GM12864 (cell line): ENCODE measurements at places on chromosomes 13 and 19.

- no peak for DNase-seq
Observed at GRCh38 chr13:69300131-69300530, 807.5 kb upstream of the ATXN8OS start.

GRCh38 chr19:17076543-17076991, 990 bp downstream of the MYO9B start:
- no peak for DNase-seq

DNA sequence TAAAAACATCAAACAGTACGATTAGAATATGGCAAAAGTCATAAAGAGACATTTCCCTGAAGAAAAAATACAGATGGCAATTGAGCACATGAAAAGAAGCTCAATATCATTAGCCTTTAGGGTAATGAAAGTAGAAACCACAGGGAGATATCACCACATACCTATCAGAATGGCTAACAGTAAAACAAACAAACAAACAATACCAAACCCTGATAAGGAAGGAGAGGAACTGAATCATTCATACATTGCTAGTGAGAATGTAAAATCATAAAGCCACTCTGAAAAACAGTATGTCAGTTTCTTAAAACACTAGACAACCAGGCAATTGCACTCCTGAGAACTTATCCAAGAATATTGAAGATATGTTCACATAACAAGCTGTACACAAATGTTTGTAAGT, 1342.5 kb upstream of the SLC10A2 start:
- DNase-seq = no peak

DNA sequence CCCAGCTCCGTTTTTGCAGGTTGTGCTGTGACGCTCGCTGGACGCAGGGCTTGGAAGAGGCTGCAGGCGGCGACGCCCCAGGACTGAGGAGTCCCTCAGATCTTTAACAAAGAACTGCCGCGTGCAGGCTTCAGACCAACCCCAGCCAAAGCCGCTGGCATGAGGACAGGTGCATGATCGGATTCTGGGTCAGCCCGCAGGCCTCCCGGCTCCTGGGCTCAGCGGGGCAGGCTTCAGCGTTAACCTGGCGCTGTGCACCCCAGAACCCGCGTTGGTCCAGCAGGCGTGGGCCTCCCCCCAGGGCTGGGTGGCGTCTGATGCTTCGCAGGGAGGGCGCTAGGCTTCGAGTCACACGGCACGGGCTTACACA, 920 bp upstream of the TIMM13 start:
- no peak for DNase-seq

DNA sequence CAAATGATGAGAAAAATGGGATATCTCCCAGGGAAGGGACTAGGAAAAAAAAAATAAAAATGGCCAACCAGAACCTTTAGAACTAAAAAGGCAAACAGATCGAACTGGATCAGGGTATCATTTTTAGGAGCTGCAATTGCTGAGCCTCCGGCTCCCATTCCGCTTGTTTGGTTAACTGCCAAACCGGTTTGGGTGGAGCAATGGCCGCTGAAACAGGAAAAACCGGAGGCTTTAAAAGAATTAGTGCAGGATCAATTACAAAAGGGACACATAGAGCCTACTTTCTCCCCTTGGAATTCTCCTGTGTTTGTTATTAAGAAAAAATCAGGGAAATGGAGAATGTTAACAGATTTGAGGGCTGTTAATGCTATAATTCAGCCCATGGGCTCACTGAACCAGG, 12.7 kb upstream of the ZNF443 start:
- DNase-seq = no peak
